T follicular helper cell (primary cell): ENCODE measurements at places on chromosomes 6 and 20.

DNA sequence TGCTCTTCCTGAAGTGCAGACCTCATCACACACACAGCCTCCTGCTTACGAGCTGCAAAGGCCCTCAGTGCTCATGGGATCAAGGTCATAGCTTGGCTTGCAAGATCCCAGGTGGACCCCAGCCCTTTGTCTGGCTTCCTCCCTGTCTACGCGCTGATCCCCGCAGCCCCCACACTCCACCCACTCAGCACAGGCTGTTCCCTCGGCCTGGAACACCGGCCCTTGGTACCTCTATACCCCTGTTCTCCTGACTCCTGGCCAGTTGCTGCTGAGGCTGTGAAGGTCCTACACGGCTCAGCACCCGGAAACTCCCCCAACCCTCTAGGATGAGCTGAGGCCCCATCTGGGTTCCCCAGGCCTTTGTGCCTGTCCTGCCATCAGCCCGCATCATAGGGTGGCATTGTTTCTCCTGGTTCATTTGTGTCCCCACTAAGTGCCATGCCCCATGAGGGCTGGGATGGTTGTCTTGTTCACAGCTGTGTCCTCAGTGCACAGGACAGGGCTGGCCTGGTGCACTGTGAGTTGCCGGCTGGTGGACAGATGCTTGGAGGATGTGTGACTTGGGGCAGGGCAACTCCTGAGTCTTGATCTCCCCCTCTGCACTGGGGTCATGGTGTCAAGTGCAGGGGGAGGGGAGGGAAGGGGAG, 57.0 kb downstream of the ADNP start:
- no peak for DNase-seq

GRCh38 chr6:154196333-154196885, 157.4 kb downstream of the OPRM1 start:
- no peak for DNase-seq

DNA sequence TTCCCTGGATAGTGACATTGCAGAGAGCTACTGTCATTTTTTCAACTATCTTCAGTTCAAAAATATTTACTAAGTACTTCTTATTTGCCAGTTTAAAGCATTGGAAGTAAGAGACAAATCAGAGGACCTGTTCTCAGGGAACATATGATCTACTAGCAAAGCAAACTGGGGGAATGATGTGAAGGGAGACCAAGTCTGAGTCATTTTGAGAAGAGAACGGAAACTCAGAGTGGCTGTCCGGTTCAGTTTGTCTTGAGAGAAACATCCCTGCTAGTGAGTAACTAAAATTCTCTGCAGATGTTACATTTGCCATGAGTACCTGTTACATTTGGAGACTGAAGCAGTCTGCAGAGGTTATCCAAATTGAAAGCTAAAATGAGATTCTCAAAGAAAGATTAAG, 118.3 kb downstream of the KCNQ5 start:
- DNase-seq, result no peak

GRCh38 chr6:33344701-33345697, 27.5 kb upstream of the ZBTB22 start:
- peak; percentile 54 for DNase-seq

DNA sequence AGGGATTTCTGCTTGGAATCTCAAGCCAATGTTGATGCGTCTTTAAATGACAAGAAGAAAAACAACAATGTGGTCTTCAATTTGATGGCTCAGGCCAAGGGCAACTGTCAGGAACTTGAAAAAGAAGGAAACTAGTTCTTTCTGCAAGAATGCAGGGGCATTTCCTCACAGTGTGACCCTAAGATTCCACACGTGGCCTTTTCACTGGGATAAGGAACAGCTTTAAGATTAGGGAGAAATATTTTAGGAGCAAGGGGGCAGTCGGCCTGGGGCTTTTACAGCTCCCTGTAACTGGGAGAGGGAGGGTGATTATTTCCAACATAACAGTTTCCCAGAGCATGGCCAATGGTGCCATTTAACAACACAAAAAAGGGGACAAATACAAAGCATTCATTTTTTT, 39.4 kb upstream of the MRPS10 start:
- DNase-seq, result no peak

DNA sequence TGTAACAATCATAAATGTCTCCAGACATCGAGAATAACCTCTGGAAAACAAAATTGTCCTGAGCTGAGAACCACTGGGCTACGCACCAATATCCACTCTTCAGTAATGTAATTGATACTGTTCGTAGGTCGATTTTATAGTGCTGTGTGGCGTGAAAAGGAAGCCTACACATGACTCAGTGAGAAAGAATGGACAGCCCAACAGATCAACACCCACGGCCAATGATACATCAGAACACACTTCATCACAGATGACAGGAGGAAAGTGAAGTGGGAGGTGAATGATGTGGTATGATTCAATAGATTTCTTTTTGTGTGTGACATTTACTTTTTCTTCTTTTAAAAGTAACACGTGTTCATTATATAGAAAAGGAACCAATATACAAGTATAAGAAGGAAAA, 93.5 kb downstream of the RPS12 start:
- DNase-seq, result no peak

DNA sequence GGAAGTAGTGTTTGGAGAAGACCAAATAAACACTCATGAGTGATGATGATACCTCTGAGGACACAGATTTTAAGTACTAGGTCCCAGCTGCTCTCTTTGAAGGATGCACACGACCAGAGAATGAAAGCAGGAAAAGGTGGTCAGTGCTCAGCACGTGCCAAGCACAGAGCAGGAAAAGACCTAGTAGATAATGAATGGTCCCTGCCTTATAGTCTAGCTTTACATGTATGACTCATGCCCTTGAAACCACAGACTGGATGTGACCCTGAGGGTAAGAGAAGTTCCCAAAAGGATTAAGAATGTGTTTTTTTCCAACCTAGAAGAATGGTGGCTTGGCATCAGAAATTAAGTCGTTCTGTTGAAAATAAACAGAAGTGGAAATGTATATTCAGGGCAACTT, 2.8 kb upstream of the MC3R start:
- DNase-seq, result no peak

GRCh38 chr6:11486486-11486885, 51.1 kb upstream of the TMEM170B start:
- no peak for DNase-seq

DNA sequence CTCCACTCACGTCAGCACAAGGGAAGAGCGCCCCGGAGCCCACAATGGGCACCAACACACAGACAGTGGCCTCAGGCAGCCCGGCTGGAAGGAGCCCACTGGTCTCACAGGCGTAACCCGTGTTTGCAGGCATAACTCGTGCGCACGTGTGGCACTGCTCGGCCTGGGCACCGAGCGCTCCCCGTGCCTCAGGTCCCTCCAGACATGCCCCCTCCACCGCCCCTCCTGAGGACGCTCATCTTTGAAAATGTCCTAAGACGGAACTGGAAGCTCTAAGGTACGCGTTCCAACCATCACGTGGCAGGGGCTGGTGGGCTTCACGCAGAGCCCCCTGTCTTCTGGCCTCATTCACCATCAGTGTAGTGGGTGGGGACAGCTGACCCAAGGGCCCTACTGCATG, 44.6 kb downstream of the SSR1 start:
- DNase-seq, result no peak

GRCh38 chr6:39530201-39530759, 194.9 kb downstream of the KIF6 start:
- DNase-seq, result no peak

GRCh38 chr6:36928547-36928918, 26.0 kb upstream of the PI16 start:
- no peak for DNase-seq

- no peak for DNase-seq
Observed at GRCh38 chr20:2252419-2252997, 43.3 kb upstream of the TGM3 start.

DNA sequence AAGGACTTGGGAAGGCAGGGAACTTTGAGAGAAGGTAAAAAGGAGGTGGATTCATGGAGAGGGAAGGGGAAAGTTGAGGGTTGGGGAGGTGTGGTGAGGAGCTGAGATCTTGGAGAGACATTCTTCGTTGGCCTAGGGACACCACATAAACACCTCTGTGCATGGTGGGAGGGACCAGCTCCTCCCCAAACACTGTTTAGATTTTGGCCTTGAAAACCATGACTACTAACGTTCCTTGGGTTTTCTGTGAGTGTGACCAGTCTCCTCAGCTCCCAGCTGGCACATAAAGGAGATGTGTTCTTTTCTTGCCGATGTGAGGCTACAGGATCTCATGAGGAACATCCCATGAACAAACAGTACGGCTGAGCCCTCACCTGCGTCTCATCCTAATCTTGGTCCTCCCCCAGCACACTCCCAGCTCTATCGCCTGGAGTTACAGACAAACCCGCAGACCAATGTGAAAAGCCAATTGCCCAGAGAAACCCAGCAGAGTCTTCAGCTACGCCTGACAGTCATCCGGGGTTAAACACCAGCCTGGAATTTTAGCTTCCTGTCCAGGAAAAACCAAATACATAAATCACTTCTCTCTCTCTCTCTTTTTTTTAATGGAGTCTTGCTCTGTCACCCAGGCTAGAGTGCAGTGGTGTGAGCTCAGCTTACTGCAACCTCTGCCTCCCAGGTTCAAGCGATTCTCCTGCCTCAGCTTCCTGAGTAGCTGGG, 22.0 kb upstream of the DDR1 start:
- no peak for DNase-seq

DNA sequence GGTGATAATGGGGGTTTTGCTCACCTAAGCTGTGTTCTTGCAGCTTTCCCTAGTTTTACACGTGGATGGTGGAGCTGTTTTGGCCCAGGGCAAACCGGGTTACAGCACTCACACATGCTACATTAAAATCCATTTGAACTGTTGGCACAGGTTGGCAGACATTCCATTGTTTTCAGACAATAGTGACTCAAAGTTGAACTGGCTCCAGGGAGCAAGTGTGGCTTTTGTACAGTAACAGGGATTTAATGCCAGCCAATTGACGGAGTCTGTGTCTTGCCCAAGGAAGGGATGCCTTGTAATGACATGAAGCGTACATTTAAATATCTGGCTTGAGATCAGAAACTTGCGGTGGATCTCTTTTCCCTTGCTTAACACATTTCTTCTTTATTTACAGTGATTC, 183.1 kb downstream of the DTNBP1 start:
- no peak for DNase-seq

DNA sequence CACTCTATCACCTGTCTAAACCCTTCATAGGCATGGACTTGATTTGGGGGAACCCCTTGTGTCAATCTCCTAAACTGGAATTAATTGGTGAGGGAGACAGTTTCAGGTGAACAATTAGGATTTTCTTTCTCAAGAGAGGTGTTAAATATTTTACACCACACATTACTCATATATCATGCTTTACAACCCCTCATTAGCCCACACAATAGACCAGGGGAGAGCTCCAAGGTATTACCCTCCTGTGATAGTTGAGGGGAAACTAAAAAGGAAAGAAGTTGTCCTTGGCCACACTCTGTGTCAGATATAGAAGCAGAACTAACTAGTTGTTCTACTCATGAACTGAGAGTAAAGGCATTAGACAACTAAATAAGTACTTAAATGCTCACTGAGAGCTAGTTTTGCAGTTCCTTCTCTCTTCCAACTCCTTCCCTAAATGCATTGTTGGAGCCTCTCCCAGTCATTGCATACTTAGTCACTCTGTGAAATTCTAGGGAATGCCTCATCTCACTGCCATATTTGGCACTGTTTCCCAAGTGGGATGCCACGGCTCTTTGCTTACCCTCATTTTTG, 183.7 kb upstream of the CEP162 start:
- no peak for DNase-seq

- no peak for DNase-seq
Observed at GRCh38 chr6:154993026-154993425, 2.1 kb upstream of the TIAM2 start.

GRCh38 chr20:3794701-3795420, 1.2 kb upstream of the CDC25B start:
- no peak for DNase-seq

GRCh38 chr6:1801401-1801800, 191.7 kb downstream of the FOXC1 start:
- DNase-seq, result no peak

- DNase-seq, result no peak
Observed at GRCh38 chr6:34359418-34360158, 32.9 kb downstream of the NUDT3 start.

DNA sequence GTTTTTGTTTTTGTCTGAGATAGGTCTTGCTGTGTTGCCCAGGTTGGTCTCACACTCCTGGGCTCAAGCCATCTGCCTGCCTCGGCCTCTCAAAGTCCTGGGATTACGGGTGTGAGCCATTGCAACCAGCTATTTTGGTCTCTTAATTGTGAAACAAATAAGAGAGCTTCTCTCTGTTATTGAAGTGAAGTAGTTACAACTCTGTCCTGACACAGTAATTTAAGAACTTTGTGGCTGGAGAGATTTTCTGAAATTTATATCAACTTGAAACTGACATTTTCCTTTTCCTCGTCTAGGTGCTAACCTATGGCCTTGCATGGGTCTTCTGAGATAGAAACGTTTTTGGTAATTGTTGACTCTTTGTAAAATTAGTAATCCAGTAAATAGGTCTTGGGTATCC, 122.1 kb upstream of the DOK5 start:
- DNase-seq, result no peak

DNA sequence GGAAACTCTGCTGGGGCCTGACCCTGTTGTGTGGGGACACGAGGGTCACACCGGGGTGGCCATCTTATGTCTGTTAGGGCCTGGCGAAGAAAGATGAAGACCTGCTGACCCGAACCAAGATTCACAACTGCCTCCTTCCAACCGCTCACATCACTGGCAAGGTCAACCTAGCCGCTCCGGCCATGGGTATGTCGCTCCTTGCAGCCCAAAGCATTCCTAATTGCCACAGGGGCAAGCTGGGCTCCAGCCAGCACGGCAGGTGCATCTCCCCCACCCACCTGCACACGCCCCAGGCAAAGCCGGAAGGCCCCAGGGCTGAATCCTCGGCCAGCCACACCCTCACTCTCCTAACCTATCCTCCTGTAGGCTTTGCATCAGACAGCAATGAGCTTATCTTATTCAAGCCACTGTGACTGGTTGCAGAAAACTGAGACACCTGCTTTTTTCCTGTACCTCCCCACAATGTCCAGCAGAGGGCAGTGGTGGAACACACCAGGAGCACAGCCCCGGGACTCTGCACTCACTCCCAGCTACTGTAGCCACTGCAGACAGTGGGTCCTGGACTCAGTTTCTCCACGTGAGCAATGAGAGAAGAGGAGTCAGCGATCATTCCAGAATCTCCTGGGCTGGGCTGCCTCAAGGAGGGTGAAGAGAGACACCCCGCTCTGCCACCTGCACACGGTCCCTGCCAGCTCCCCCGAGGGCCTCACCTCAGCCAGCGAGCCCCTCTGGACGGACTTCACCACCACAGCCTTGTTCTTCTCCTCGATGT, 170.2 kb downstream of the PREX1 start:
- DNase-seq, result peak; percentile 53

DNA sequence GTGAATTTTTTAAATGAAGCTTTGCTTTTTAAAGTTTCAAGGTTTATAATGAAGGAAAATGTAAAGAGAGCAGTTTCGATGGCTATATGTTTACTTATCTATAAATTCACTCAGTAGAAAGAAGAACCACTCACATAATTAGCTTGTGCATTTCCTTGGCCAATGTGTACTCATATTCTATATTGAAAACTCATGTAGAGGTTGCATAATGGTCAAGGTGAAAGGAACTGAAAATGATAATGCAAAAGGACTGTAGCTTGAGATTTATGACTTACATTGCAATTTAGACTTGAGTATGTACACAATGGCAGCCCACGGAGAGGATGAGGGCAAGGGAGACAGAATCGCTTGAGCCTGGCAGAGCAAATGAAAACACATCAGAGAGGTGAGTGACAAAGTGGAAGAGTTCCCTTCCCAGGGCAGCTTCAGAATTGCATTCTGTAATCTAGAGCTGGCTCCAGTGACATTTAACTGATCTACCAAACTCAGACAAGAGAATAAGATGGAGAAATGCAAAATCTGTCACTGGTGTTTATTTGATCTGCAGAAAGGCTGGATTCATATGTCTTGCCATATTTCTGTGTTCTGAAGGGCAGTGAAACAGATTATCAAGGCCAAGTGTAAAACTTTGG, 191.8 kb downstream of the TMEM200A start:
- DNase-seq, result no peak
